ENCODE measurements at places on chromosomes 13 and 19. TPM values are rescaled to one million over a fixed set of nuclear protein-coding genes. Genes with fewer than 3 reads are reported as not detected.

The FGF14 gene
- 2.4 TPM for polyA plus RNA-seq

The B3GNT3 gene
- polyA plus RNA-seq, result 2.6 TPM

The SPC24 gene
- 0.72 TPM for polyA plus RNA-seq

The PIP5K1C gene
- polyA plus RNA-seq, result 24.8 TPM

The LRRC25 gene
- polyA plus RNA-seq, result 1.0 TPM

GRCh38 chr13:113545455-113545930 lies 39.1 kb upstream of the TFDP1 start:
- DNase-seq, result no peak

DNA sequence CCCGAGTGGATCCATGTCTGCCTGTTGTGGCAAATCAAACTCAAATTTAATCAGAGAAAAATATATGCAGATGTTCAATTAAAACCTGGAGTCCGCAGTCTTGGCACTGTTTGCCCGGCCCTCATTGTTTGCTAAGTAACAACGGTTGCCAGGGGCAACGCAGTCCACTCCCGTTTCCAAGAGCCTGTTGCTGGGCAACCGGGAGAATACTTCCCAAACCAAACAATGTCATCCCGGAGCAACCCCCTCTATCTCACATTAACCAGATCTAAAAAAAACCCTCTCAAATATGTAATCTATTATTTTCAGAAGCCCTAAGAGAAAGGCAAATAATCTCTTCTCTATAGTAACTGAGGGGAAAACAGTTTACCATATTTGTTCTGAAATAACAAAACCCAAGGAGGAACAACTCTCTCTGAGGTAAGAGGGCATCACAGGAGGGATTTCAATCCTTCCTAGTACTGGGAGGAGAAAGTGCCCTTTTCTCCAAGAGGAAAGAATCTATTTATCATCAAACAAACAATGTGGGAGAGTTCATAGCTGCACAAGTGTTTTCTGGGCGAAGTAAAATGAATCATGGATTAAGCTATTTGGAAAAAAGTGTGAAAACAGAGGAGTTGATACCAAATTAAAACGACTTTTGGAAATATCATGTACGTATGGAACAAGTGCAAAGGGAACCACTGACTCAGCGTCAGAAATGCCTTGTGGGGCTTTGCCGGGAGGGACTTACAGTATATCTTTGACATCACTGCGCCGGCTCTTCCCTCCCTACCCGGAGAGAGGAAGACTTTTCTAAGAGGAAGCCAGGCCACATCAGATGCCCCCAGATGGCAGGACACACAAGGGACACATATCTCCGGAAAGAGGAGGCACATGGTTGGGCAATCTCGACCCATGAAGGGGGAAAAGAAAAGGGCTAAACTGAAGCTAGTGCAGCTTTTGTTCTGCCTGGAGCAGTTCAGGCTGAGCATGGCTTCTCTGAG lies 43.3 kb downstream of the RFX2 start:
- DNase-seq, result peak; percentile 97

DNA sequence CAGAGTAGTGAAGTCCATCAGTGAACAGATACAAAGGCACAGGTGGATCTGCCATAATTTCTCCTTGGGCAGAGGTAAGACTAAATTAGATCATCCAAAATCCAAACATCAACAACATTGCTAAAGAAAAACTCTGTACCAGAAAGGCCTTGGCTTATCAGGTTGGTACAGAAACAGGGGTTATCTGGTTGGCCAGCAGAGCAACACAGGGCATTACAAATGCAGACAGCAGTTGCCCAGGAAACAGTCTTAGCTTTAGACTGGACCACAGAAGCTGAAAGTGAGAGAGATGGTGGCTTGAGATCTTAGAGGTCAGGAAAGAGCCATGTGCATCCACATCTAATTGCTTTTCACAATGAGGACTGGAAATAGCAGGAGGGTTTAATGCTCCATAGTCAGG lies 26.6 kb upstream of the DGKH start:
- DNase-seq, result no peak

DNA sequence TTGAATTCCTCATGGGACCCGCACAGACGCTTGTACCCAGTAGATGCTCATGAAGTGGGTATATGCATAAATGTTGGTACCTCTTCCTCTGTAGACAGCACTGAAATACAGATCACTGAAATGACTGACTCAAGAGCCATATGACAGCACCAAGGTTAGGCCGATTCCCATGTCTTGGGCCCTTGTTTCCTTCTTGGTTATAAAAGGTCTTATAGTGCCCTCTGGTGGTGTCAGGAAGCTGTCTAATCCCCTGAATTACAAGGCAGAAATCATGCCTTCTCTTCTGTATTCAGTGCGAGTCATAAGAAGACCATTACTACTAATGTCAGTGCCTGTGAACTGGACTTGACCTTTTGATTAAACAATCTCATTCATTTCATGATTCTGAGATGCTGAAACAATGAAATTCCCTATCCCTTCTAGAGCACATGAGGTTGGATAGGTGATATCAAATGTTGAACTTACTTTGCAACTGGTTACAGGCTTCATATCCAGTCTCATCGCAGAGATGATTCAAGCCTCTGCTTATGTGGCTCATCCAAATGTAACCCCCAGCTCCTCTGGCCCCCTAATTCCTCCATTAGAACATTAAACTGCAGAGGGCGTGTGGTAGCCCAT lies 59.7 kb downstream of the SPATA13 start:
- DNase-seq, result no peak

GRCh38 chr13:40410315-40410714 lies 256.1 kb downstream of the FOXO1 start:
- no peak for DNase-seq

All from pancreas (tissue), 10 donors.